ENCODE measurements at places on chromosomes 2 and 18.

DNA sequence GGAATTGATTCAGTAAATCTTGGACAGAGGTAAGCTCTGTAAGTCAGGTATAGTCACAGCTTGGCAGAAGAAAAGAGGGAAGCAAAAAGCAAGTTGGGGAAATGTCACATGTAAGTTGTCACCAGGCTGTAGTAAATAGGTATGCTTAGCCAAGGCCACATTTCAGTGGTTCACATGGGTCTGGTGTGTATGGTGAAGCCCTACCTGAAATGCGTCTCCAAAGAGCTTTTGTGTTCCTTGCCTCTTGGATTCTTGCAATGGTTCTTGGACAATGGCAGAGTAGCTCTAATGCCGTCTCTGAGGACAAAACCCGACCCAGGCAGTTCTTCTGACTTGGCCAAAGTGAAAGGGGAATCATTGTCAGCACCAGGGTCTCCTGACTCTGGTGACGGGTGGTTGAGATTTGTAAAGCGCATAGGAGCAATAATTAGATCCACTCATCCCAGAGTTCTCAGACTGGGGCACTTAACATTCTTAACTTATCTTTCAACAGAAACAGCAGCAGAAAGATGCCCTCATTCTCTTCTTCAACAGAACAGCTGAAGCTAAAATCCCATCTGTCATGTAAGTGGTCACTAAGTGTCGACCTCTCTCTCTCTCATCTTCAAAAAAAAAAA lies 34.4 kb upstream of the RPL37A start:
- DNase-seq, result no peak

GRCh38 chr2:202870431-202871299 lies 901 bp downstream of the ICA1L start:
- peak; percentile 59 for DNase-seq

- DNase-seq, result peak; percentile 2
Measured at GRCh38 chr2:184004289-184004947, 593.9 kb upstream of the ZNF804A start.

DNA sequence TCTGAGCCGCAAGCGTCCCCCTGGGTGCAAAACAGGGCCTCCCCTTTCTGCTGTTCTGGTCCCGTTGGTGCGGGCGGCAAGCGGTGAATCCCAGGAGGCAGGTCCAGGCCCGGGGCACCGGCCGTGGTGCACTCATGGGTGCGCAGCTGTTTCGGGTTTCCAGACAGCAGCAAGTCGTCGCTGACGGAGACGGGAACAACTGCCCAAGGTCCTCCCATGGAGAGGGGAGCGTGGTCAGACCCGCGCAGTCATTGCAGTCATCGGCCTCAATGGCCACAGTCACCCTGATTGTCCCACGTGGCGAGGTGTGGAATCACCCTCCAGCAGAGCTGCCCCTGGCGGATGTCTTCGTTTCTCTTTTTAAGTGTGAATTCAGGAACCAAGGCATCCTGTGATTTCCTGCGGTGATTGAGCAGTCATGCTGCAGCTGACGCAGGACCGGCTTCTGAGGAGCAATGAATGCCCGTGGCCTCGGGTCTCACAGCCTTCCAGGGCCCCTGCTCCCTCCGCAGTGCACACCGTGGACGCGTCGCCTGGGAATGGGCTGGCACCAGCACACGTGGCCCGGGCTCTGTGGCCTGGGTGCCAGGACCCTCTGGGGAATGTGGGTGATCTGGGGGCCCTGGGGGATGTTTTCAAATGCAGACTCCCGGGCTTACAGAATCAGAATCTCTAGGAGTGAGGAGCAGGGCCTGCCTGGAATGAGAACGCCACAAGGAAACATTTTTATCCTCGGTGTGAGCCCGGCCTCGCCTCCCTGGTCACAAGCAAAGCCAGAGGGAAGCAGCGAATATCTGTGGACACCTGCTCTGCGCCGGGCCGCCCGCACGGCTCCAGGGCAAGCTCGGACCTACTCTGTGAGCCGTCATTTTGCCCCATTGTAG lies 244.2 kb upstream of the SALL3 start:
- DNase-seq, result no peak

DNA sequence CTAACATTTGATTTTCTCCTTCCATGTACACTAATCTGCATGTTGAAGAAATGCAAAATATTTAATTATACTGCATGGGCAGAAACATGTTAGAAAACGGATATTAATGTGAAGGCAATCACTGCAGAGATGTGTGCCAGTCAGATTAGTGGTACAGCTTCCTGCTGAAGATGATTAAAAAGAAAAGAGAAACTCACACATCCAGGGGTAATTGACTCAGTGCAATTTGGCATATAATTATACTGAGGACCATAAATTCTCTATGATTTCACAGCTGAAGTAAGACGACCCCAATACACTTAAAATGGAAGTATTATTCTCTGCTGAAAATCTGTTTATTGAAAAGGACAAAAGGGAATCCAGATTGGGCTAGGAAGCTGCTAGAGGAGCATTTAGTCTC lies 243.4 kb downstream of the TGIF1 start:
- no peak for DNase-seq

- no peak for DNase-seq
Measured at GRCh38 chr2:148594216-148594615, 50.3 kb upstream of the EPC2 start.

DNA sequence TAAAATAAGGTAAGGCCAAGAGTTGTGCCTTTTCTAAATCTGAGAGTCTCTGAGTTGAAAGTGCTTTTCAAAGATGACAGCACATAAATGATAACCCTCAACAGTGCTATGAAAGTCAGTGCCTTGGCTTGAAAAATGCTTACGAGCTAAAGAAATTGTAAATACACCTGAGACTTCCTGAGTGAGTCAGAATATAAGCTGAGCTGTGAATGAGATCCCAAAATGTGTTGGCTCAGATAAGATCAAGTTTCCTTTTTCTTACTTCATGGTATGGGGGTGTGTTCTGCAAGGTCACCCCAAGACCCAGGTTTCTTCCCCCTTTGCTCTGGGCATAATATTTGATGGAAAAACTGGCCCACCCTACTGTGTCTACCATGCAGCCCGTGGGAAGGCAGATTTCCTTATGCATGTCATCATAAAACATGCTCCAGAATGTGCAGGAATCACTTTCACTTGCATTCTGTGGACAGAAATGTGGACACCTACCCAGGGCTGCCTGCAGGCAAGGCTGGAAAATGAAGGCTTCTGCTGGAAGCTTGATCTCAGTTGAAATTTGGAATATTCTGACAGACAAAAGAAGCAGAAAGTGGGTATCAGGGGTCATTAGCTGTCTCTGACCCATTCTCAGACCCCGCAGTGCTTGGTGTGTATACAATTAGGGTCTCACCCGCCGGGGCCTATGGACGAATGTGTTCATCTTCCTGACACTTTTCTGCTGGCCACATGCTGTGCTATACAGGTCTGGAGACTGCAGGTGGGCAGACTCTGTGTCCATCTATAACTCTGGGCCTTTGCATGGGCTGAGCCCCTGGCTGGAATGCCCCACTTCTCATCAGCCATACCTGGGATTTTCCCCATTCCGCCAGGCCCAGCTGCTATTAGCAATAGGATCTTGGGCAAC lies 212.6 kb downstream of the SH3RF3 start:
- no peak for DNase-seq

DNA sequence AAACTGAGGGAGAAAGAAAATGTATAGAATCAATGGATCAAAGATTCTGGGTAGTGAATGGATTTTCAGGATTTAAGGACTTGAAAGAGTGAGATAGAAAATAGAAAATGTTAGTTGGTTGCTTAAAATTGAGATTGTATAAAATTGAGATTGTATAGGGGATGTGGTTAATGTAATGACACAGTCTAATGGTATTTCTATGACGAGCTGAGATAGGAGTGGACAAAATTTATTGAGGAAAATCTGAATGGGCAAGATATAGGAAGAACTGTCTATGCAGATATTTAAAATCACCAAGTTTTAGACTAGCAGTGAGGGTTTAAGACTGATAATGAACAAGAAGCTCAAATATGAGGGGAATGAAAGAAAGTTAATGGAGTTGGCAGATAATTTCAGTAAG lies 406.6 kb downstream of the NYAP2 start:
- DNase-seq, result no peak

DNA sequence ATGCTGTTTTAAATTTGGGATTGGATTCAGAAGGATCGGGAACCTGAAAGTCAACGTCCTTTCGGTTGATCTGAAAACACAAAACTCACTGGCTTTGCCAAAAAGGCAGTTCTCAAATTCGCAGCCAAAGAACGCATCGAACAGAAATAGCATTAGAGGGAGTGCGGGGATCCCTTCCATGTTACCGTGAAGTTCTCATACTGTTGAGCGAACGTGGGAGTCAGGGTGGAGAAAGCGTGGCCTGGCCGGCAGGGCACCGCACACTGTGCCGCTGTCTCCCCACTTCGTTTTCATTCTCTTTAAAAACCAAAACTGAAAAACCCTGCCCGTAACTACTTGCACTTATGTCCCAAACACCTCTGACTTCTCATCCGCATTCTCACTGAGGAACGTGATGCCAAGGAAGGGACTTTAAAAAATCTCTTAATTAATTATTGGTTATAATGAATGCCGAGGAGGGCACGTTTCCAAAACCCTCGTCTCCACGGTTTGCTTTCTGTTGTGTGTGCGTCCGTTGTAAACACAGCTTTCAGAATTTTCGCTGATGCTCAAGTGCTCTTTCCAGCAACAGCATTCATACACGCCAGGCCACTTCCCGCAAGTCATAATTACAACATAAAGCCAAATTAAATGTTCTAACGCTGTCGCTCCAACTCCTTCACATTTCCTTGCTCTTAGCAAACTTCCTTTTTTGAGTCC lies 60.9 kb upstream of the TWIST2 start:
- peak; percentile 20 for DNase-seq

GRCh38 chr2:225464346-225465025 lies 65.0 kb downstream of the NYAP2 start:
- DNase-seq, result no peak

DNA sequence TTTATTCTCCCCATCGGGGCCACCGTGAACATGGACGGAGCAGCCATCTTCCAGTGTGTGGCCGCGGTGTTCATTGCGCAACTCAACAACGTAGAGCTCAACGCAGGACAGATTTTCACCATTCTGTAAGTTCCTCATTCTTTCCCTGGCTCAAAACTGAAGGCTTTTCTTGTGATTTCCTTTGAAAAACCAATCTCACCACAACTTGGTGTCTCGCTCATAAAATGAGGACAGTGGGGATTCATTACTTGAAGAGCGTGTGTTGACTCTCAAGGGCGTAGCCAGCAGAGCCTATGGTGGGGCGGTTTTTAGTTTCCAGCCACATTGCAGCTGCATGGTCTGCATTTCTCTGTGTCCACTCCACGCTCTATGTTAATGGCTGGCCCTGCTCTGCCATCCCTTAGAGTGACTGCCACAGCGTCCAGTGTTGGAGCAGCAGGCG lies 29.0 kb downstream of the SLC1A4 start:
- no peak for DNase-seq

GRCh38 chr2:26018184-26019055 lies 15.5 kb upstream of the RAB10 start:
- DNase-seq, result peak; percentile 82

GRCh38 chr2:102788885-102789260 lies 27.0 kb downstream of the TMEM182 start:
- DNase-seq, result no peak

DNA sequence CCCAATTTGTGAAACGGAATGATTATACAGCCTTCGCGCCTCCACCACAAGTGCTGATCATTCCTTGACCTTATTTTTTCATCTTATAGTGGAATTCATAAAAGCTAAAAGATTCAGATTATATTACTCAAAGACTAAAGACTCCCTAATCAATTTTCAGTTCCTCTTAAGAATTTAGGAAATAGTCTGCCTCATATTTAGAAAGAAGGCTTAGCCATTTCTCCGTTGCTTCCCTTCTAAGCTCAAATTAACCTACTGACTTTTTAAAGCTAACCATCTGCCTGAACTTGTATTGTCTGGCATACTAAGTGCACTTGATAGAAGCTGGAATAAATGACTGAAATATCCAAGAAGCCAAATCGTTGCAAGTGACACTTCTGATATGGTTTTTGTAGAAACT lies 44.7 kb downstream of the HNRNPLL start:
- DNase-seq, result no peak

- DNase-seq, result no peak
Measured at GRCh38 chr2:65706411-65706810, 274.0 kb upstream of the SPRED2 start.

DNA sequence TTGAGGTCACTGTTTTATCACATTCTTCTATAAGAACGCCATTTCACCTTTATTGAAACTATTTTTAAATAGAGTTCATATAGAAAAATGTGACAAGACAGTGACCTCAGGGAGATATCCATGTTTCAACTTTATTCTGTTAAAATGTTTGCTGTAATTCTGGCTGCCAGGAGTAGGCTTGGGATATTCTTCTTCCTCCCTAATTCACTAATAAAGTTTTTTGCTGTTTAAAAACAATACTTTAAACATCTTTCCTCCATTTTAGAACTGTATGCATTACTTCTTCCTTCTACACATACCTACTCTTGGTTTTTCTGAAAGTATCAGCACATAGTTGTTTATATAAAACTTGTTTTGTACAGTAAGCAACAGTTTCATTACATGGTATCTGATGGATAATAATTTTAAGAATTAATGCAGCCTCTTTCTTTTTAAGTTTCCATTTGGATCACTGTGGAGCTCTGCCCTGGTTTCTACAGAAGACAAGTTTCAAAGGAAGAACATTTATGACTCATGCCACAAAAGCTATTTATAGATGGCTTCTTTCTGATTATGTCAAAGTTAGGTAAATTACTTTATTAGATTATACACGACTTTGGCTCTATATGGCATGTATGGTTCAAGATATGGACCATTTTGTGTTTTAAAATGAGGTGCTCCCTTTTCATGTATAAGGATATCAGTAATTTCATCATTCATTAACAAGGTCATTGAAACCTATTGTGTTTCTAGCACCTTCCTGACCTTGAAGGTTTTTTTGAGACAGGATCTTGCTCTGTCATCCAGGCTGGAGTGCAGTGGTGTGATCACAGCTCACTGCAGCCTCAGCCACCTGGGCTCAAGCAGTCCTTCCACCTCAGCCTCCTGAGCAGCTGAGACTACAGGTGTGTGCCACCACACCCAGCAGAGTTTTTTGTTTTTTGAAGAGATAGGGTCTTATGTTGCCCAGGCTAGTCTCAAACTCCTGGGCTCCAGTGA lies 7.2 kb downstream of the CPSF3 start:
- peak; percentile 35 for DNase-seq

DNA sequence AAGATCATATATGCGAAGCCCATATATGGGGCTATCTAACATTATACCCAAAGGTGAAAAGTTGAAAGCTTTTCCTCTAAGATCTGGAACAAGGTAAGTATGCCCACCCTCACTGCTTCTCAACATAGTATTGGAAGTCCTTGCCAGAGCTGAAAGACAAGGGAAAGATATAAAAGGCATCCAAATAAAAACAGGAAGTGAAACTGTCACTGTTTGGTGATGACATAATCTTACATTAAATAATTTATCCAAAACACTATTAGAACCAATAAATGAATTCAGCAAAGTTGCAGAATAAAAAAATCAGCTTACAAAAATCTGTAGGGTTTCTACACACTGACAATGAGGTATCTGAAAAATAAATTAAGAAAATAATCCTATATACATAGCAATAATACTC lies 205.8 kb downstream of the INSIG2 start:
- DNase-seq, result no peak

GRCh38 chr2:236180831-236181453 lies 12.8 kb upstream of the GBX2 start:
- DNase-seq, result peak; percentile 79

All from fibroblast of skin of back (primary cell).